Activated T-cell treated with anti-CD3 and anti-CD28 coated beads for 48 hours (primary cell): ENCODE measurements at places on chromosomes 4 and X.

GRCh38 chr4:185865901-185866328 lies 53.9 kb upstream of the SORBS2 start:
- no peak for DNase-seq

DNA sequence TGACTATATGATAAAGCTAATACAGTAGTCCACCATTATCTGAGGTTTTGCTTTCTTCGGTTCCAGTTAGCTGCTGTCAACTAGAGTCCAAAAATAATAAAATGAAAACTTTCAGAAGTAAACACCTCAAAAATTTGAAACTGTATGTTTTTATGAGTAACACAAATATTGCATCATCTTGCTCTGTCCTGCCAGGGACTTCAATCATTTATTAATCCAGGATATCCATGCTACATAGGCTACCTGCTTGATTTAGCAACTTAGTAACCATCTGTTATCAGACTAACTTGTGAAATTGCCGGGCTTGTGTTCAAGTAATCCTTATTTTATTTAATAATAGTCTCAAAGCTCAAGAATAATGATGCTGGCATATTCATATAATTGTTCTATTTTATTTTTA lies 1537.8 kb upstream of the PABPC4L start:
- no peak for DNase-seq

GRCh38 chr4:173575482-173576152 lies 45.6 kb upstream of the HAND2 start:
- no peak for DNase-seq

DNA sequence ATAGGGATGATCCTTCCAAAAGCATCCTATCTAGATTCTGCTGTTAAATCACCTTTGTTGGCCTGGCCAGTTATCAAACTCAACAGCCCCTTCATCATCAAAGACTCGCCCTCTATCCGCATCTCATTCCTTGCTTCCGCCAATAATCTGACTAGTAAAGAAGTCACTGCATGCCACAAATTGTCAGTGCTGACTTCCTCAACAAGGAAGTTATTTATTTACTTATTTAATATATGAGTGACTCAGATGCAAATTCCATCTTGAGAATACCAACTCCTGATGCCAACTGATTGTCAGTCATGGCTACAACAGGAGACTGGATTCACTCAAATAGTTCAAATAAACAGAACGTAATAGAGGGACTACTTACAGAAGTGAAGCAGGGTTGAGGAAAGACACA lies 283.8 kb downstream of the TRIML1 start:
- DNase-seq, result no peak

GRCh38 chr4:99763635-99764101 lies 53.0 kb upstream of the DAPP1 start:
- peak; percentile 4 for DNase-seq

GRCh38 chr4:121070696-121071639 lies 1.4 kb downstream of the NDNF start:
- DNase-seq, result peak; percentile 12

DNA sequence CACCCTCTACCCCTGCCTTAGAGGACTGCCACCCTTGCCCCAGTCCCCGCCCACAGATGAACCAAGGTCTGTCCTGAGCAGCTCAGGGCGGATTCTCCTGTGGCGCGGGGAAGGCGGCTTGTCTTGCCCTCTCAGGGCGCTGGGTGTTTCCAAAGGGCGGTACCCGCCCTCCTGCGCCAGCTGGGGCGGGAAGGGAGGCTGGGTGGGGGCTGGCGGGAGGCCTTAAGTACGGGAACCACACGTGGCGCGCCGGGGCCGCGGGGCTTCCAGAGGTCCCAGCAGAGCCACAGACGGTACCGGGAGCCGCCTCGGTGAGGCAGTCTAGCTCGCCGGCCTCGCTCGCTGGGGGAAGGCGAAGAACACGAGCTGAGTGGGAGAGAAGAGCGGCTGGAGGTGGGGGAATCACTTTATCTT lies 361.1 kb downstream of the MID1IP1 start:
- peak; percentile 49 for DNase-seq

DNA sequence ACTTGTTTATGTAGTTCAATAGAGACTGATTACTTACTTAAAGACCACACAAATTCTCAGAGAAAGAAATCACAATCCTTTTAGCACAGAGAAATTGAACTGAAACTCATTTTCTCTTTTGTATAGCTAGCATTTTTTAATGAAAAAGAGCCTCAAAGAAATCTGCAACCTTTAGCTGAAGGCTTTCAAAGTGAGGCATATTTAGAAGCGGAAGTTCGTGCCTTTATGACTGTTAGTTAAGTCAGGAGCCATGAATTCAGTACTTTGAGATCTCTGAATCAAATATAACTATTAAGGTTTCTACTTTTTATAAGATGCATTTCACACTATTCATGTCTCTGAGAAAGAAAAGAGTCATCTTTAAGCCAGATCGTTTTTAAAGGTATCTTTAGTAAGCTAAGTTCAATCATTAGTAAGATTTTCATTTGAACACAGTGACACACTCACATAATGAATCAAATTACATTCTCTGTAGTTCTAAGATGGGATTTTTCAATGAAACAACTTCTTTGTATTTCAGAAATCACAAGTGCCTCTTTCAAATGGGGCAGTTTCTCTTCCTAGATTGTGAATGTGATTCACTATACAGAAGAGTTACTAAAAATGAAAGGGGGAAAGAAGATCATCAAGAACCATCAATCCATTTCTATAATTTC lies 61.4 kb downstream of the SMARCA1 start:
- no peak for DNase-seq

DNA sequence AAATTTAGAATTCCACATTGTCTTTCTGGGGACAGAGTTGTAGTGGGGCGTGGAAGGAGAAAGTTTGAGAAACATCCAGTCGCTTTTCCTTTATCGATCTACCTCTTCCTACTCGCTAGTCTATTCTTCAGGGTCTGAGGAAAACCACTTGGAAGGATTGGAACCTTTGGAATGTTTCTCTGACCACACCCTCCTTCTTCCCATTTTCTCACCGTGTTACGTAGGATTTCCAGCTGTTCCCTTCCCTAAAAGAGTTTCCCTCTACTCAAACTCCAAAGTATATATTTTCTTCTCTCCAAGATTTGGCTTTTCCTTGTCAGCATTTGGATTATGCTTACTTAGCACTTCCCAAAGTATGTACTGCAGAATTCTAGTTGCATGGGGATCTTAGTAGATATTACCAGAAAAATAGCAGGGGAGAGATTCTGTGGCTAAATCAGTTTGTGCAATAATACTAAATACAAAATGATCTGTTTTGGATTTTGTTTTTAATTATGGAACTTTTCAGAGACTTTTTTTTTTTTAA lies 4.9 kb downstream of the ENPEP start:
- DNase-seq, result no peak

DNA sequence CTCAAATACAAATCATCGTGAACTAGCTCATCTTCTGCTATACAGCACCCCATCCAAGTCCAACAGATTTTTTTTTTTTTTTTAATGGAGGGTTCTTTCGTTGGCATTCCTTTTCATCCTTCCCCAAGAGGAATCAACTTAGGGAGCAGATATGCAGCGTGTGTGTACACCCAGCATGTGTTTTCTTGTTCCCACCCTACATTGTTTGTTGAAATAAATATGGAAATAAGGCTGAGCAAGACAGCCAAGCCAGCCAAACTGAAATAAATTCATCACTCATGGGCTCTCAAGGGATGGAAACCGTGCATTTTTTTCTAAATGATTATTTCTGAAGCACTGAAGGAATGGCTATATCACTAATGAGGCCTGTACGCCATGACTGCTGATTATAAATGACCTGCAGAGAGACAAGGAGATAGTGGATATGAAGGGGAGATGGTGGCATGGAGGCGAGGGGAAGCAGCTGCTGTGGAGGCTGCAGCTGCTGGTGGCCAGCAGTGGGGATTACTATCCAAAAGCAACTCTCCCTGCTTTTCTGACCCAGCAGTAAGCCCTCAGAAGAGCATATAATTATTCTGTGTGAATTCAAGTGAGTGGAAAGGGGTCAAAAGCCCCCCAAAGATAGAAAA lies 173.9 kb downstream of the MGST2 start:
- DNase-seq, result no peak

- DNase-seq, result no peak
Observed at GRCh38 chr4:173333658-173334084, 487 bp downstream of the HMGB2 start.

- DNase-seq, result no peak
Observed at GRCh38 chrX:7133050-7133440, 14.5 kb upstream of the STS start.

DNA sequence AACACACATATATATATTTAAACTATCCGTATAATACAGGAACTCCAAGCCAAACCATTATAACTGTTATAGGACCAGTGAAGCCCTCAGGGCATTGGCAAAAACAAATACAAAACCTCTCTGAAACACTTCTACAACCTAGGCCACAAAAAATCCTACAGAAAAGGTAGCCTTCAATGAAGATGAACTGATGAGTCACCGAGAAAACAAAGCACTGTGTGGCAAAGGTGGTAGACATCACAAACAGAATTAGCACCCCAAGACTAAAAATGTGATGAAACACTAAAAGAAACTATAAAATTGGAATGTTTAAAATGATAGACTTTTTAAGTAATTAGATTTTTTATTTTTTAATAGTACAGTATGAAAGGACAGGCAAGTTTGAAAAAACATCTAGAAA lies 5.5 kb upstream of the HSPA4L start:
- no peak for DNase-seq

DNA sequence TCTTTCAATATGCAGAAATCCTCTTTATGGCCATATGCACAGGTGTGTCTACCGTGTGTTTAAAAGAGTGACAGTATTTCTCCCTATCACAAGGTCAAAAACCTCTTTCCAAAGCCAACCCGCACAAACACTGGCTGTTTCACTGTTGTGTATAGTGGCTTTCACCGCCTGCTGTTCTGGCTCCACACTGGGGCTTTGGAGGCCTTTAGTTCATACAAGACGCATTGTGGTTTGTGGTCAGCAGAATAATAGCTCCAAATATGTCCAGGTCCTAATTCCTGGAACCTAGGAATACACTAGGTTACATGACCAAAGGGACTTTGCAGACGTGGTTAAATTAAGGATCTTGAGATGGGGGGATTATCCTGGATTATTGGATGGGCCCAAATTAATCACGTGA lies 40.7 kb upstream of the FAM9A start:
- DNase-seq, result no peak

DNA sequence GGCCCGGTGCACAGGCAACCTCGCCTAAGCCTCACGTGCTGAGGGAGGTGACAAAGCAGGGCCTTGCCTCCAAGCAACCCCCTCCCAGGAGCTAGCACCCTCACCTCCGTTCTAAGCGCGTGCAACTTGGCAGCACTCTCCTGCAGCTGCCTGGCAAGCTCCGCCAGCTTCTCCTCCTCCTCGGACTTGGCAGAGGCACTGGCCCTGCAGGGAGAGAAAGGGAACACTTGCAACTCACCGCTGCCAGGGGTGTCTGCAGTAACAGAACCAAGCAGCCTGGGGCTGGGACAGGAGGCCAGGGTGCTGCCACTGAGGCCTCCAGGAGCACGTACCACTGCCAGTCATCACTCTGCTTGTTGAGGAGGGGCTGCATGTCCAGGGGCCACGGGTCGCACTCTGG lies 10.3 kb upstream of the TREX2 start:
- no peak for DNase-seq
